IMR-90 (cell line): ENCODE measurements at places on chromosomes 12 and 14. TPM values are rescaled to one million over a fixed set of nuclear protein-coding genes. Genes with fewer than 3 reads are reported as not detected.
A peak's percentile ranks its signal among the peaks of the same experiment; 100 is the strongest.

- DNase-seq = no peak
- H3K4me3 ChIP-seq = no peak overlapping the region
- H3K27ac ChIP-seq = no peak overlapping the region; the same call in 1 of the 2 replicates
- H3K4me1 ChIP-seq = peaks cover 2% of the 10 kb centered on the region; the same call in 1 of the 2 replicates
Measured at GRCh38 chr12:9118158-9118557, 2.4 kb upstream of the A2M start.

GRCh38 chr12:49288412-49288853, 6.5 kb upstream of the PRPH start:
- H3K36me3 ChIP-seq = no peaks in the 10 kb centered on the region
- DNase-seq = peak; percentile 55
- H3K4me3 ChIP-seq = no peak overlapping the region

GRCh38 chr14:24673059-24673458, 39.1 kb upstream of the GZMB start:
- H3K4me3 ChIP-seq = no peak overlapping the region
- DNase-seq = no peak
- H3K4me1 ChIP-seq = no peaks in the 10 kb centered on the region
- no peaks in the 10 kb centered on the region for H3K27me3 ChIP-seq
- H3K36me3 ChIP-seq = no peaks in the 10 kb centered on the region

- peak; percentile 85 for DNase-seq
- peaks cover 11% of the 10 kb centered on the region for H3K4me1 ChIP-seq
- H3K4me3 ChIP-seq = peak within 1 kb of the TSS; percentile 88
- H3K27ac ChIP-seq = peak within 1 kb of the TSS; percentile 90
- no peaks in the 10 kb centered on the region for H3K27me3 ChIP-seq
Measured at GRCh38 chr12:89524541-89525304, at the start of gene GALNT4. Gene GALNT4 (minus strand): TSS chr12:89524796. CDS start chr12:89524549, 247 bp downstream.

DNA sequence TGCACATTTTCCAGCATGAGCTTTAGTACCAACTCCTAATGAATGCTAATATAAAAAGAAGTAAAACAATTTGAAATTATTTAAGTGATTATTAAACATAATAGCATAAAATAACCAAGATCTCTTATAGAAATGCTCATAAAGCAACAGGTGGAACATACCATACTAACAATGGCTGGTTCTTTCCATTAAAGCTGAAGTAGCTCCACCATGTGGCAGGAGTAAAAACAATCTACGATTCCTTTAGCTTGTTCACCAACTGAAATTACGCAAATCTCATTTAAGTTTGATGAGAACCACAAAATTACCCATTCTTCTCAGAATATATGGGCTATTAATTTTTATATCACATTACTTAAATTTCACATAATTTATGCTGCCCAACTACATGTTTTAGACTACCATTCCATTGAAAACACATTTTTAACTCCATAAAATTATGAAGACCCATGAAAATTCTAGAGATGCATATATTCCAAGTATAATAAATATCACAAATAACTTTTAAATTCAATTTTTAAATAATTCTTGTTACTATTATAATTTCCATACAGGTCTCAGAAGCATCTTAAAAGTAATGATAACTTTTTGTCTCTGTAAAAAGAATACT, 213.6 kb downstream of the DAD1 start:
- H3K4me3 ChIP-seq = no peak overlapping the region
- H3K27me3 ChIP-seq = peaks cover 24% of the 10 kb centered on the region
- DNase-seq = peak; percentile 68
- no peaks in the 10 kb centered on the region for H3K4me1 ChIP-seq
- no peaks in the 10 kb centered on the region for H3K36me3 ChIP-seq

The NTF3 gene
- 12.2 TPM in 2 replicates for total RNA-seq

The CELA1 gene
- not detected in 2 replicates for total RNA-seq

The CDKN1B gene
- total RNA-seq = 17.4 and 28.1 TPM in 2 replicates
